ENCODE measurements at places on chromosomes 1 and 21.

- DNase-seq = no peak
Measured at GRCh38 chr1:163604896-163605295, 283.1 kb downstream of the NUF2 start.

- no peak for DNase-seq
Measured at GRCh38 chr1:201640624-201641023, 101.7 kb downstream of the NAV1 start.

DNA sequence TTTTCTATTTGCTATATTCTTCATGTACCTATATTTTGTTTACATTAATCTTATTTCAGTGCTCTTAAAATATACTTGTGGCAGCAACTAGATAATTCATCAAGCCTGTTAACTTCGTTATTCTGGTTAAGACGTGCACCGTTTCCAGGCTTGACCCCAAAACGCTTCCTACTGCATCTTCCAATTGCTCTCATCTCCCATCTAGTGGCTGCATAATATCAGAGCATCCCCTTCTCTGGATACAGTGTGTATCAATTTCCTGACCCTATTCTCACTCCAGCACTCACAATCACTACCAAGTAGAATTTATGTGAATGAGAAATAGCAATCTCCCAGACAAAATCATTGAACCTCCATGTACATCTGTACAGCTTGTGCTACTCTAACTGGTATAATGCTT lies 1280.3 kb upstream of the B3GALT2 start:
- peak; percentile 23 for DNase-seq

DNA sequence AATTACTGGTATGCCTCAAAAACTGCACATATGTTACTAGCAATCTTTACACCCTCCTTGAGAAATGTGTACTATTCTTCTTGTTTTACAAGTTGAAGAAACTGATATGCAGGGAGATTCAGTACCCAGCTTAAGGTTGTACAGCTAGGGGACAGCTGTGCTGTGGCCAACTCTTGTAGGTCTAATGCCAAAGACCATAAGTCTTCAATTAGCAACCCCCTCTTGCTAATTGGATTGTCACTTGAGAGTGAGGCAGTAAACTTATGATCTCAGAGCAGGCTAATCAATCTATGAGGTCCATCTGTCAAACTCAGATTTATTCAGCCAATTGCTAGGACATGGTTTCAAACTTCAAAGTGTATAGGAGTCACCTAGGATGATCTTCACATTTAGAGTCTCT lies 492.0 kb upstream of the USP24 start:
- no peak for DNase-seq

DNA sequence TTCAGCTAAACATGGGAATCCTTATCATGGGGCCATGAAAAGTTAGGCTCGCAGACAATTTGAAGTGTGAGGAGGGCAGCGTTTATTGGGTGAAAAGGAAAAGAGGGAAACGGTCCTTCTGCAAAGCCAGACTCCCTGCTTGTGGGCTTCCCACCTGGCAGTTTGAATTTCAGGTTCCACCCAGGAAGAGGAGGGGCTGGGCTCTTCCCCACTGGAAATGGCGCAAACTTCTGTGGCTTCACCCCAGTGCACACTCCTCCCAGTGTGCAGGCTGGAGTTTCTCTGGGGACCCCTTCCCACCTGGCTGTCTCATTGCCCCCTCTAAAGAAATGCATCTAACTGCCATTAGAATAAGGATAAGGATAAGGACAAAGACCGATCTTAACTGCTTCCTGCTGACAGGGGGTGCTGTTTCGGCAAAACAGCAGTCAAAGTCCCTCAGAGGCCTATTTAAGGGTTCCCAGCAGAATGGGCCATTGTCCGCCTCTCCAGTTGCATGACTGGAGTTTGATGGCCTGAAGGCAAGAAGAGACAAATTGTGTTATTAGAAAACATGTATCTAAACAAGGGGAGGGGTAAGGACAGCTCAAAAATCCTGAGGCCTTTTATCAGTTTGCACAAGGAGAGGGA lies 20.4 kb downstream of the AIM2 start:
- DNase-seq = no peak

GRCh38 chr1:192527950-192528349 lies 47.6 kb upstream of the RGS1 start:
- DNase-seq = no peak

GRCh38 chr21:14771593-14771992 lies 225.5 kb upstream of the SAMSN1 start:
- DNase-seq = no peak

DNA sequence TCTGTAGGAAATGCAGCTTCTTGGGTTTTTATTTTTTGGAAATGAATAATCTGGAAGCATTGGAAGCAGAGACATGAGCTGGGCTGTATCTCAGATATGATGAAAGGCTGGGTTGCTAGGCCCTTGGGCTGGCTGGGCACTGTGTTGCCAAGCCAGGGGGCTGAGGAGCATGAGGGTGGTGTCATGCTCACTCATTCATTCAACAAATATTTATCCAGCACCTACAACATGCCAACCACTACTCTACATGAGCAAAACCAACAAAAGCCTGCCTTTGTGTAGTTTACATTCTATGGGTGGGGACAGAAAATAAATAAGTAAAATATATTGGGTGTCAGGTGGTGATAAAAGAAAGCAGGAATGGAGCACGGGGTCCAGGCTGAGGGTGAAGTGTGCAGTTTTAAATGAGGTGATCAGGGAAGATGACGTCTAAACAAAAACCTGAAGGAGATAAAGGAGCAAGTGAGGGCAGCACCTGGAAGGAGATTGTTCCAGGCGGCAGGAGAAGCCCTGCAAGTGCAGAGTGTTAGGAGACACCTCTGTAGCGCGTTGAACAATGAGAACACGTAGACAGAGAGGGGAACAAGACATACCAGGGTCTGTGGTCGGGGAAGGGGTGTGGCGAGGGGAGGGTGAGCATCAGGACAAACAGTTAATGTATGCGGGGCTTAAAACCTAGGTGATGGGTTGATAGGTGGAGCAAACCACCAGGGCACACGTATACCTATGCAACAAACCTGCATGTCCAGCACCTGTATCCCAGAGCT lies 10.9 kb downstream of the TAGLN2 start:
- no peak for DNase-seq

DNA sequence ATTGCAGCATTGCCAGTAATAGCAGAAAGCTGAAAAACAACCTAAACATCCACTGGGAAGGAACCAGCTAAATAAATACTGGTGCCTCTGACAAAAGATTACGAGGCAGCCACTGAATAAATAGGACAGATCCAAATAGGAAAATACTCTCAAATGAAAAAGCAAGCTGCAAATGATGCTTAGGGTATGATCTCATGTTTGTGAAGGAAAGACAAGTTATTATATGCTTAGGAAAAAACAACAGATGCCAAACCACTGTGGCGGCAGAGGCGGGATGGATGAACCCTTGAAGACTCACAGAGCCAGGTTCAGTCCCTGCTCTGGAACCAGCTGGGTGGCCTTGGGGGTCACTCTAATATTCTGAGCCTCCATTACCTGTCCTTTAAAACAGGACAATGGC lies 41.6 kb downstream of the MATN1 start:
- no peak for DNase-seq

- DNase-seq = no peak
Measured at GRCh38 chr1:183694755-183695154, 41.6 kb upstream of the APOBEC4 start.

DNA sequence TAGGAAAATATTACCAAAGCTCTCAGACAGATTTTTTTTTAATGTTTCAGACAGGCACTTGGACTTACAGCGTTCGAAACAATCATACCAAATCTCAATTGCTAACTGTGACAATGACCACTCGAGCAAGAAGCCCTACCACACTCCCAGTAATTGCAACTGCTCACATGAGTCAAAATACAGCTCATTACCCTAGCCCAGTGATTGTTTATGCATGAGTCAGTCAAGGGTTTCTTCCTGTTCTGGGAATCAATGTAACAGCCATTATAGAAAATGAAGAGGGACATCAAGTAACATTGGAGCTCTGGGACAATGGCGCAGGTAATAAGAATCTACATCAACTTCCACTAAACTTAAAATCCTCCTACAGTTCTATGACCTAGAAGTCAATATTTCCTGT lies 56.1 kb upstream of the SH3GLB1 start:
- peak; percentile 78 for DNase-seq

DNA sequence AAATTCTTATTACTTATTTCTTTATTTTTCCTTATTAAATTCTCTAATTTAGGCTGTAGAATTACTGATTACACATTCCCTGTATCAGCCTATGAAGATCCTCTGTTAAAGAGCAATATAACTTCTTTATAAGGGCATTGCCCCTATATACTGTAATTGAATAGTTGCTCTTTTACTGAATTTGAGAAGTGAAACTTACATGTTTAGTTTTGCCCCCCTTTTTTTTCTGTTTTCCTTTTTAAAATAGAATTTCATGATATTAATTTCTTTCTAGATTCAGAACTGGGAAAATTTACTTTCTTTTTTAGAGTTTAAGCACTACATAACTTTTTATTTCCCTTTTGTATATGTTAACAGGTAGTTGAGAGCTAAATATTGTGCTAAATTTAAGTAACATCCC lies 29.5 kb upstream of the PGM1 start:
- DNase-seq = no peak

GRCh38 chr21:16811011-16811410 lies 701.8 kb upstream of the CXADR start:
- DNase-seq = no peak

GRCh38 chr1:72489801-72490200 lies 207.5 kb upstream of the NEGR1 start:
- DNase-seq = no peak

- no peak for DNase-seq
Measured at GRCh38 chr1:72986591-72987290, 704.4 kb upstream of the NEGR1 start.

DNA sequence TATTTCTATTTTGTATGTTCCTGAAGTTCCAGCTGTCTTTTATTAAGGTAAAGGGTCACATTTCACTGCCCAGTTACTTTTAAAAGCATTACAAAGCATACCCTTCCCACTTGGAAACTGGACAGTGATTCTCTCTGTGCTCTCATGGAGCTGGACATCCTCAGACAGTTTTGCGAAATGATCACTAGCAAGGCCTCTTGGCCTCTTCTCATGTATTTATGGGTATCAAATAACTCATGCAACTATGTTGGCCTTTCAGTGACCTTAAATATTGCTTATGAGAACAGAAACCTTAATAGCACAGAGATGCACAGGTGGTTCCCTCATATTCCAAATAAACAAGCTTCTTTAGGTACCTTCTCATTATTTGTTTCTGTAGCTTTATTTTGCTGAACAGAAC lies 7.9 kb upstream of the AMPD1 start:
- no peak for DNase-seq

All from fibroblast of skin of back (primary cell).